ENCODE measurements at places on chromosomes 6 and 20.

- DNase-seq, result no peak
Measured at GRCh38 chr6:142015011-142015410, 117.7 kb upstream of the GJE1 start.

- no peak for DNase-seq
Measured at GRCh38 chr6:140319209-140319608, 944.8 kb upstream of the CITED2 start.

- no peak for DNase-seq
Measured at GRCh38 chr6:28737750-28738395, 185.9 kb downstream of the TRIM27 start.

DNA sequence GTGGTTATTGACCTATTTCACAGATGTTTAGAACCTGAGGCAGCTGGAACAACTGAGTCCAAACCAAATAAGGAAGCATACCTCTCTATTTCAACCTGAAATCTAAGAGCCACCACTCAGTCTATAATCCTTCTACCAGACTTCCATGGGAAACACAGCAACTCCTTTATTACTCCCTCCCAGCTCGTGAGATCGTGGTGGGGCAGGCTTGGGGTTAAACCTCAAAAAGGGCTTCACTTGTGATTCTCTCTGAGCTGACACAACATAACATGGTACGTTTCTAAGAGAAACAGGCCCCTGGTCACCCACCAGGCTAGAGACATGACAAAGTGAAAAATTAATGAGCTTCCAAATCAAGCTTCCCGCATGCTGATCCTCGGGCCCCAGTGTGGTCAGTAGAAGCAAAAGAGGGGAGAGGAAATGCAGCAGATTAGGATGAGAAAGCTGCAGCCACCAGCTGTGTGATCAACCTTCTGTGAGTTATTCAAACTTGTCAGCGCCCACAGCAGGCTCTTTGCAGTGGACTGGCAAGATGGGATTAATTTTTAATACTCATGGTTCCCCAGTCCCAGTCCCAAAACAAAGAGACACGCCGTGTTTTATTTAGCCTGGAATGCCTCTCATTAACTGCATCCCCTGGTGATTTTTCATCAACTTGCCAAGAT is 9.3 kb downstream of the PKHD1 start:
- no peak for DNase-seq

DNA sequence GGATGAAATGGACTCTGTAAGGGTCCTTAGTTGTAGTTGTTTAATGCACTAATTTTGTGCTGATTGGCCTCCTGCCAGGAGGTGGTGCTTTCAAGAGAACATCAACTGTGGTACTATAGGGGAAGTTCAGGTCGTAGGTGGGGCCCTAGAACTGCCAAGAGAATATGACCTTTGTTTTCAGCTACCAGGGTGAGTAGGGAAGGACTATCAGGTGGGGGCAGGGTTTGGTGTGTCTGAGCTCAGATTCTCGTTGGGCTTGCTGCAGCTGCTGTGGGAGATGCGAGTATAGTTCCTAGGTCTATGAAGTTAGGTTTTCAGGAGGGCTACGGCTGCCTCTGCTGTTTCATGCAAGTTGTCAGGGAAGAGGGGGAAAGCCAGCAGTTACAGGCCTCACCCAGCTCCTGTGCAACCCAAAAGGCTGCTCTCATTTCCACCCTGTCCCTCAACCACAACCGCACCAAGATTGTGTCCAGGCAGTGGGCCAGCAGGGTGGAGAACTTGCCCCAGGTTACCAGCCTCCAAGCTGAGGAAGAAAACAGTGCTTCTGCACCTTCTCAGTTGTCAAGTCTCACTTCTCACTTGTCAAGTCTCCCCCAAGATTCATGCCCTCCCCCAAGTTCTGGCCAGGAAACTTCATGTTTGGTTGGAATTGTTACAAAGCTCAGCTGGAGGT is 626.5 kb upstream of the MAP3K7 start:
- no peak for DNase-seq

DNA sequence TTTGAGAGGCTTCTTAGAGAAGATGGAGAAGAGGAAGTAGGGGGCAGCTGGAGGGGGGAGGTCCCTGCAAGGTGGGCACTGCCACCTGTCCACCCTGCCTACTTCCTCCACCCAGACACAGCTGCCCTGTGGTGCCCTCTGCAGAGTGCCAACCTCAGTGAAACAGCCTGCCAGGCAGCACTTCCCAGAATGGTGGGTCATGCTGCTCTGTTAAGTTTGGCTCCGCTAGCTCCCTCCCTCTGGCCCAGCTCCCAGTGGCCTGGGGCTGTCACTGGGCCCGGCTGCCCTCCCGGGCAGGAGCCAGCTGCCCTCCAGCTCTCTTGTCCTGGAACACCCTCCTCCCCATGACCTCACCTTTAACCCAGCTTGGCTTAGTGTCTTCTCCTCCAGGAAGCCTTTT is 5.1 kb upstream of the EPB41L1 start:
- no peak for DNase-seq

DNA sequence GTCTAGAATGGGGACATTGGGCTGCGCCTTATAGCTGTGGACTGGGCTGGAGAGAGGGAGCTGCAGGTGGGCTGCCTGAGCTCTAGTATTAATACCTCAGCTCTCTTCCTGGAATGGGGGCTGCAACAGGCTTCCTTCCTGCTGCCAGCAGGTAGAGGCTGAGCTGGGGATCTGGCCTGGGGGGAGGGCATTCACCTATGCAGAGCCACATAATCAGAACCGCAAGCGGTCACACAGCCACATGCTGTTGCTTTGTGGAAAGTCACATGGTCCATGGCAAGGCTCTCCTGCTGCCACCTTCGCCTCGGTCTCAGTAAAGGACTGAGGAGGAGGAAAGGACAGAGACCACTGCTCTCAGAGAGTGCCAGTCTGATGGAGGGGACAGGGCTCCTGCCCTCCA is 35.7 kb downstream of the ITPR3 start:
- DNase-seq, result no peak

- DNase-seq, result no peak
Measured at GRCh38 chr6:11586536-11586935, 49.0 kb downstream of the TMEM170B start.

GRCh38 chr20:39651645-39652325 is 689.6 kb downstream of the DHX35 start:
- no peak for DNase-seq

DNA sequence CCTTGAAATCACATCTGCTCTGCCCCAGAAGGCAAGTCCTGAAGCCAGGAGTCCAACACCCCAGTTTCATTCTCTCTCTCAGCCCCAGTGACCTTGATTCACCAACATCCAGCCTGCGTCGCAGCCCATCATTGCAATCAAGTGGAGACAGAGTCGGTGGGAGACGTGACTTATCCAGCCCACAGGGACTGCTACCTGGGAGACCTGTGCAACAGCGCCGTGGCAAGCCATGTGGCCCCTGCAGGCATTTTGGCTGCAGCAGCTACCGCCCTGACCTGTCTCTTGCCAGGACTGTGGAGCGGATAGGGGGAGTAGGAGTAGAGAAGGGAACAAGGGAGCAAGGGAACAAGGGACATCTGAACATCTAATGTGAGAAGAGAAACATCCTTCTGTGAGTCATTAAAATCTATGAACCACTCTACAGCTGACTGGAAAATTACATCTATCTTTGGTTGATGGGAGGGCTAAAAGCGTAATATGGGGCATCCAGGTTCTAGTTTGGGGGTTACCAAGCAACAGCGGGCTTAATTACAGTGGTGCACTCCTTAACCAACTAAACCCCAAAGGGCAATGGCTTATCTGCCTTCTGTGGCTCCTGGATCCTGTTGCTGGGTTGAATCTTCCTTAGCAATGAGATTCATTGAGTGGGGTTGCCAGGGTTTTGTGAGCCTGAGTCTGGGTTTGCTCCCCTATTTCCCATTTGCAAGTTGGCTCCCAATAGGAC is 2.5 kb downstream of the LY6G6D start:
- no peak for DNase-seq

DNA sequence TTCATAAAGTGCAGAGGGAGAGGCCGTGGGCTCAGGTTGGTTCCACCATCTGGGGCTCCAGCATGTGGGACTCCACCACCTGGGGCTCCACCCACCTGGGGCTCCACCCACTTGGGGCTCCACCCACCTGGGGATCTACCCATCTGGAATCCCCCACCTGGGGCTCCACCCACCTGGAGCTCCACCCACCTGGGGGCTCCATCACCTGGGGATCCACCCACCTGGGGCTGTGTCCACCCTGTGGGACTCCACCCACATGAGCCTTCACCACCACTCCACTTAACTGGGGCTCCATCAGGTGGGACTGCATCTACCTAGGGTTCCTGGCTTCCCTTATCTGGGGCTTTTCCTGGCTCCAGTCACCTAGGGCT is 226.0 kb upstream of the CDYL start:
- DNase-seq, result no peak

DNA sequence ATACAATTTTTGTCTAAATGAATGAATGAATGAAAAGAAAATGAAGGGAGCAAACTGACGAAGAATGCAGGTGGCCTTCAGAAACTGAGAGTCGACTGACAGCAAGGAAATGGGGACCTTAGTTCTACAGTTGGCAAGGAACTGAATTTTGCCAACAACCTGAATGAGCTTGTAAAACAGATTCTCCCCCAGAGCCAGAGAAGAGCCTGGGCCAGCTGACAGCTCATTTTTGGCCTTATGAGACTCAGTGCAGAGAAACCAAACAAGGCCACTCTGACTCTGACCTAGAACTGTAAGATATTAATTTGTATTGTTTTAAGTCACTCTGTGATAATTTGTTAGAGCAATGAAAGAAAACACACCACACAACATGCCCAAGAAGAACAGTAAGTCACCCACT is 21.8 kb downstream of the MAN1A1 start:
- DNase-seq, result no peak

- no peak for DNase-seq
Measured at GRCh38 chr6:158174514-158174913, 6.4 kb downstream of the GTF2H5 start.

- no peak for DNase-seq
Measured at GRCh38 chr20:62656919-62657588, 14.8 kb downstream of the SLCO4A1 start.

GRCh38 chr6:169960886-169961611 is 209.6 kb downstream of the ERMARD start:
- DNase-seq, result no peak

- DNase-seq, result no peak
Measured at GRCh38 chr6:16999491-17000436, 102.1 kb upstream of the STMND1 start.

- no peak for DNase-seq
Measured at GRCh38 chr6:136440203-136440602, 110.0 kb downstream of the MAP7 start.

- no peak for DNase-seq
Measured at GRCh38 chr6:131931063-131931750, 20.0 kb downstream of the CCN2 start.

GRCh38 chr6:166747644-166748595 is 120.9 kb upstream of the RPS6KA2 start:
- no peak for DNase-seq

Measured in GDM1 (cell line).